Osteoblast (primary cell): ENCODE measurements at places on chromosomes 2 and 18. TPM values are rescaled to one million over a fixed set of nuclear protein-coding genes. Genes with fewer than 3 reads are reported as not detected.

The FASTKD1 gene
- total RNA-seq: 14.5 and 18.3 TPM in 2 replicates

The RAD51AP2 gene
- not detected in 2 replicates for total RNA-seq

The GDF7 gene
- total RNA-seq: under 0.01 TPM in 1 of 2 replicates, not detected in the other

The CROCC2 gene
- under 0.01 TPM in 2 replicates for total RNA-seq

The MITD1 gene
- total RNA-seq: 18.3 and 19.5 TPM in 2 replicates

The PTPRM gene
- 84.7 and 89.3 TPM in 2 replicates for total RNA-seq

The SLC4A5 gene
- total RNA-seq: 0.36 and 2.7 TPM in 2 replicates

The IKZF2 gene
- 10.3 and 11.9 TPM in 2 replicates for total RNA-seq

The IGFBP5 gene
- total RNA-seq: 12.3 and 29.5 TPM in 2 replicates

The PLA2R1 gene
- 19.2 and 19.9 TPM in 2 replicates for total RNA-seq
